Pancreas (tissue), 10 donors: ENCODE measurements at places on chromosomes 1 and 21. TPM values are rescaled to one million over a fixed set of nuclear protein-coding genes. Genes with fewer than 3 reads are reported as not detected.

GRCh38 chr1:244971552-244972216 lies 107.3 kb upstream of the HNRNPU start:
- no peak for DNase-seq

The C1orf216 gene
- total RNA-seq = 3.4 TPM

GRCh38 chr1:179883040-179883744 lies 1.1 kb downstream of the TOR1AIP1 start:
- no peak for DNase-seq

DNA sequence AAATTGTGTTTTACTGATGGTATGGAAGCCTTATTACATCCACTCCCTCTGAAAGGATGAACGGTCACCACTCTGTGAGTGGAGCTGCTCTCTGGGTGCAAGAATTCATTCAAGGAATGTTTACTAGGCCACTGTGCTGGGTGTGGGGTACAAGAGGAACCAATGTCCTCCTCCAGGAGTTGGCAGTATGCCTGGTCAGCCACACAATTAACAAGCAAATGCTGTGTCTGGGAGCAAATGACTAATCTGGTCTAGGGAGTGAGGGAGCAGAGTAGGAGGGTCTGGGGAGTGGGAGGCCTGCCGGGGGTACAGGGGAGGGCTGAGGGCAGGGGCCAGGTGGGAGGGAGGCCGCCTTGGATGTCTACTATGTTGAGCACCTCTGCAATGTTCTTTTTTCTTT lies 27.2 kb upstream of the TDRD10 start:
- DNase-seq = no peak

The C1orf94 gene
- total RNA-seq = not detected

DNA sequence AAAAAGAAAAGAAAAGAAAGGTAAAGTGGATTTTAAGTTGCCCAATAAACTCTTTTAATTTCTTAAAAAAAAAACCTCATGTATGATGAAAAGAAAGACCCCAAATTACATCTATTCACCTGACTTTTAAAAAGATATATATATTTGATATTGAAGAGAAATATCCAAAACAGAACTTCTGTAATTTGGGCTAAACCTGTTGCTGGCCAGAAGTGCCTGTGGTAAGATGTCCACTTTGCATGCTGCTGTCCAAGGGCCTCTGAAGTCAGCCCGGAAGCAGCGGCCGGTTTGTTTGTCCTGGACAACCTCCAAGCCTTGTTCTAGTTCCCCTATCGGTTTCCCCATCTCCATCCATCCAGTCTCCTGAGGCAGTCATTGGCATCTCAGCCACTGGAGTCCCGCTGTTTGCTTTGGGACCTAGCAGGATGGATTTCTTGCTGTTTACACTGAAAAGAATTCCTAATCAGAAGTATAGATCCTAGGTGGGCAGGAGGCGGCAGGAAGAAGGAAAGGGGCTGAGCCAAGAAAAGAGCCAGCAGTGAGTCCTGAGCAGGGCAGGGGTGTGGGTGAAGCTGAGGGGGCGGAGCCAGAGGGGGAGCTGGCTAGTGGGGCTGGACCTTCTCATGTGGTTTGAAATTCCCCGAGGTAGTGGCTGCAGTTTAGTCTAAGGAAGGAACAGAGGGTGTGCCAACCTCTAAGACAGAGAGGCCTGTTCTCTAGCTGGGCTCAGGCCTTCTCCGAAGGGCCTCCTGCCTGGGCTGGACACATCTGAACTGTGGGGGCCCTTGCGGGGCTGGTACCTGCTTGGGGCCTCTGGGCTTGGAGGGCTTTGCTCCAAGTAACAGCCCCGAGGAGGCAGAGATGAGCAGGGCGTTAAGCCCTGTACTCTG lies 3.3 kb downstream of the NCMAP start:
- DNase-seq = peak; percentile 74

DNA sequence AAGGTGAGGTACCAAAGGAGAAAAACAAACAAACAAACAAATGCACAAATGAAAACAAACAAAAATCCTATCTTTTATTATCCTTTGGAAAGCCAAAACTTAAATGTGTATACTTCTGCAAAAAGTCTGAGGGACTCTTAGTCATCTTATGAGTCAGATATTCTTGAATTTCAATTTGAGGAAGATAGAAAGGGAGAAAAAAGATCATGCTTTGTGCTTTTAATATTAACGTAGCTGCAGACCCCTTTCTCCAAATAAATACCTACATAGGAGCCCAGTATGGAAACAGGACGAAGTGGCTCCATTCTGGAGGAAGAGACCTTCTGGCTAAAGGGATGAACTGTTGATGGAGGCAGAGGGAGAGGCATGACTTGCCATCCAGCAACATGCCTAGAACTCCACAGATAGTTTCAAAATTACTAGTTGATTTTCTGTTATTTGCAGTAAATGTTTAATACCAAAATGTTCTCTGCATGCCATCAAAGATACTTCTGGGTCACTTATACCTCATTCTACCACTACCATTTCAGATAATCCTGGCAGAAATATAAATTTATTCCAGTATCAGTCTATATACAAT lies 25.4 kb downstream of the NUP210L start:
- no peak for DNase-seq

The RNASEL gene
- total RNA-seq = 1.1 TPM

The C2CD4D gene
- total RNA-seq = 0.55 TPM

The ETNK2 gene
- 7.2 TPM for total RNA-seq

- DNase-seq = no peak
Measured at GRCh38 chr21:44329971-44330681, 9.1 kb downstream of the CFAP410 start.

DNA sequence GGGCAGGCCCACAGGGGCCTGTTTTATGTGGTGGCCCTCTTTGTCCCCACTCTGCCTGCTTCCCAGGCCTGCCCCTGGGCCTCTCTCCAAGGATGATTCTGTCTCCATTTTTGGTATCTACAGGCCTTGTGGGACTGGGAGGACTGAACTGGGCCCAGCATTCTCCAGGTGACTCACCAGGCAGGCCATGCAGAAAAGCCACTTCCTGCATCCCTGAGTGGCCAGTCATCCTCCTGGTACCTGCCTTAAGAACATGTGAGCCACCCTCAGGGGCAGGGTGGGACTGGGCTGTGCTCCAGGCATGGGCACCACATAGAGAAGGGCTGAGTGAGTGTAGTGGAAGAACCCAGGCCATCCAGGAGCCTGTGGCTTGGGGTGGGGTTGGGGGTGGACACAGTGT lies 20.0 kb upstream of the BCAR3 start:
- no peak for DNase-seq

The DDAH1 gene
- 20.9 TPM for total RNA-seq

The FCRL1 gene
- not detected for total RNA-seq

DNA sequence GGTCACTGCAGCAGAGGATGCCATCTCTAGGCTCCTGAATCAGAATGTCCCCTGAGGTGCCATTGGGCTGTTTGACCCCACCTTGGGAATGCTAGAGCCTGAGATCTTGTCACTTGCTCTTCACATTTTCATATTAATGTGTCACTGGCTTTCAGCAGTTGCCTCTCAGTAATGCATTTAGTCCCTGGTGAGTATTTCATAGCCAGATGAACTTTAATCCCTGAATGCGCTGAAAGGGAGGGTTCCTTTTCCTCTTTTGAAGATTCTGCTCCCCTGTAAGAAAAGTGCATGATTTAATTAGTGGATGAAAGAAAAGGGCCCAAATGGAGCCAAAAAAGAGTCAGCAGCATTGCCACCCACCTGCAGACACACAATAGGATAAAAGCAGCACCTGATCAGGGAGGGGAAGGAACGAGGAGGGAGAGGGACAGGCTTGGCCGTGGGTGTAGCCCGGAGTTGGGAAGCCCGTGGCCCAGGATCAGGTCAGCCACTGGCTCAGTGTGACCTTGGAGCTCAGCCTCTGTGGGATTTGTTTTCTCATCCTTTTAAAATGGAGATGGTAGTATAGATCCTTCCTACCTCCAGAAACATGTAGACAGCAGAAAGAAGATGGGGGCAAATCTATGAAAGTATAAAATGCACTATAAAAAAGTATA lies 31.1 kb downstream of the ROR1 start:
- no peak for DNase-seq

DNA sequence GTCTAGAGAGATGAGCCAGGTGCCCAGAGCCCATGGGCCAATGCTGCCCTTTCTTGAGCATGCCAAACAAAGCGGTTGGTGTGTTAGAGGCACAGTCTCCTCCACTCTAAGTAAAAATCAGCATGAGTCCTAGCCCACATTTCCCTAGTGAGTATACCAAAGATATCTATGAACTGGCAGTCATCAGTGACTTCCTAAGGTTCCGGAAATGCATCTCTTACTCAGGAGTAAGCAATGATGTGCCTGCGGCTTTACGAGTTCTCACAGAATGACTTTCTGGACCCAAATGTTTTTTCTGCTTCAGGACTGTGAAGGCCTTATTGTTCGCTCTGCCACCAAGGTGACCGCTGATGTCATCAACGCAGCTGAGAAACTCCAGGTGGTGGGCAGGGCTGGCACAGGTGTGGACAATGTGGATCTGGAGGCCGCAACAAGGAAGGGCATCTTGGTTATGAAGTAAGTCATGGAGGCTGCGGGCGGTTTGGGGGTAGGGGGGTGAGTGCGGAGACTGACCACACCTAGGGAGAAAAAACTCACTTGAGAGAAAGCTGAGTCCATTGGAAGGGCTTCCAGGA lies 9.2 kb downstream of the PHGDH start:
- peak; percentile 69 for DNase-seq

DNA sequence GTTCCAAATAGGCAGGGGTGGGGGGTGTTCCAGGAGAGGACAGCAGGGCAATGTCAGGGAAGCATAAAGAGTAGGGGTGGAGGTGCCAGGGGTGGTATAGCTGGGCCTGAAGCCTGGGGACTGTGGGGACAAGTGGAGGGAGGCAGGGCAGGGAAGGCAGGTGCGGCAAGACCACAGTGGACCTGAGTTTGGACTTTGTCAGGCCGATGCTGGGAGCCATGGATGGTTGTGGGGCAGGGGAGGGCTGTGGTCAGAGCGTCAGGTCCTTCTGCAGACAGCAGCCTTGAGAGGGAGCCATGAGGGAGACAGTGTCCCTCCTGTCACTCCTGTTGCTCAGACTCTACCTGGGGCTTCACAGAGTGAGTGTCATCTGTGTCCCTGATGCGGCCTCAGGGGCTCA lies 320.3 kb downstream of the PTPRU start:
- no peak for DNase-seq

DNA sequence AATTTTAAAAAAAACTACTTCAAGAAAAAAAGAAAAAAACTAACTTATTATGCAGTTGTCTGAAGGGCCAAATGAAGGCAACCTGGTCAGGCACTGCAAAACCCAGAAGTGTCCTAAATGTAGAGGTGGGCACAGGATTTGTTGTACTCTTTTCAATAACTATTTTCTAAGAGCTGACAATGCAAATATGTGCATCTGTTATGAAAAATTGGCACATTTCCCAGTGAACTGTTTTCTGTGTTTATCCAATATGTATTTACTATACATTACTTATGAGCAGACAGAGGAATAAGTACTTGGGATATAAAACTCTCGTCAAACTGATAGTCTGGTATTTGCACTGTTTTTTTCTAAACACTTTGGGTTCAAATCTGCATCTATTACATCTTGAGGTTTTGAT lies 188.0 kb upstream of the C21orf91 start:
- no peak for DNase-seq

DNA sequence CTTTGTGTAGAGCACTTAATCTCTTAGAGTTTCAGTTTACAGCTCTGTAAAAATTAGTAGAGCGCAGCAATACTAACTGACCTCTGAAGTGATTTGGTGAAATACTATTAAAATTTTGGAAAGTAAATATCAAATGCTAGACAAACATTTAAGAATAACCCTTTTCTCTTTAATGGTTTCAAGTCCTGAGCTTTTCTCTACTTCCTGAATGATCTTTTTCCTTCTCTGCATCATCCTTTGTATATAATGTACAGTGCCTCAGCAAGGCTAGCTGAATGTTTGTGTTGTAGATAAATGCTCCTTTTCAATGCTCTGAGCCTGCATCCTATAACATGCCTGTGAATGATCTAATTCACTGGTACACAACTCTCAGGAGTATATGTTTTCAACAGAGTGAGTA lies 272.9 kb downstream of the ADGRL2 start:
- no peak for DNase-seq

GRCh38 chr1:107171333-107171732 lies 30.5 kb downstream of the NTNG1 start:
- DNase-seq = no peak

The CPT2 gene
- total RNA-seq = 9.2 TPM

The OR2M3 gene
- total RNA-seq = not detected

DNA sequence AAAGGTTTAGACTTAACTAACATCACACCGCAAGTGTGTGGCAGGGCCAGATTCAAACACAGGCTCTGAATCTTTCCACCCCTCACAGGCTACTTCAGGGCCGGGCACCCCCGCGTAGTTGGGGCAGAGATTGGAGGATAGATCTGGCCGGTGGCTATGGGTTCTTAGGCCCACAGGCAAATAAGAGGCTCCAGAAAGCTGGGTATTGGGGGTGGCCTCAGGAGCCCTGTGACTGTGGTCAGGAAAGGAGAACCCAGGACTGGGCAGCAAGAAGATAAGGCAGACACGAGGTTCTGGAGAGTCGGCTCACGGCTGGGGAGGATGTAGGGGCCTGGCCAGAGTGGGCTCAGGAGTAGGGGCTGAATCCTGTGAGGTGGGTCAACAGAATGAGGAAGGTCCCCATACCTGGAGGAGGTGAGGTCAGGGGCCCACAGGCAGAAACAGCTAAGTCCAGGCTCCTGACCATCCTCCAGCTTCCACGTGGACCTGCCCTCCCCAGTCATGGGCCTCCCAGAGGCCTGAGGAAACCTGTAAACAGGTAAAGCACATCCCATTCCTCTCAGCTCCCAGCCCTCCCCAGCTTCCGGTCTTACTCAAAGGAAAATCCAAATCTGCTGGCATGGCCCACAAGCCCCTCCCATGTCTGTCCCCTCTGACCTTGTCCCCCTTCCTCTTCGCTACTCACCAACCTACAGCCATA lies 306.2 kb downstream of the MATN1 start:
- DNase-seq = no peak

DNA sequence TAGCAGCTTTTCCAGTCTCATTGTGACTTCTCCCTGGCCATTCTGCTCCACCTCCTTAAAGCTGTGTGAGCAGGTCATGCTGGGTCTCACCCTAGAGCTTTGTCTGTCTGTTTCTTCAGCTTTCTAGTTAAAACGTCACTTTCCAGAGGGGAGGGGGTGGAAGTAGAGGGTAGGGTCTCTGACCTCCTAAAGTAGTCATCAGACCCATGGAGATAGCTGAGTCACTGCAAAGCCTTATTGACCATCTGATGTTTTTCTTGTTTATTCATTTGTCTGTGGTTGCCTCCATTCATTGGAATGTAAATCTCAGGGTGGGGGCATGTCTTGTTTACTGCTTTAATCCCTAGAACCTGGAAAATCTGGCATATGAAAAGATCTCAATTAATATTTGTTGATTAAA lies 52.7 kb downstream of the ELF3 start:
- no peak for DNase-seq

- no peak for DNase-seq
Measured at GRCh38 chr1:96361271-96361856, 360.2 kb upstream of the PTBP2 start.

The SLC9C2 gene
- 0.17 TPM for total RNA-seq

The LRRC71 gene
- total RNA-seq = not detected

DNA sequence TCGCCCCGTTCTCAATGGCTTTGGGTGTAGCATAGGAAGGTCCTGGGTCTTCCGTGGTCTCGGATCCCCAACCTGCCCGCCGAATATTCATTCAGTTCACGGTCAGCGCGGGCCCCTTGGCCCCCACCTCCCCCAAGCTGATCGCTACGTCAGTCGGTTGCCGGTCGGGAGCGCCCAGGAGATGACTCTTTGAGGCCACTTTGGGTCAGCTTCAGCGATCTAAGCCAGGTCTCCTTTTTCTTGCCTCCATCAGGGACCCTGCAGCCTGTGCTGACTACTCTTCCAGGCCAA lies 12.8 kb downstream of the HLX start:
- DNase-seq = no peak

The ZFP69 gene
- 2.5 TPM for total RNA-seq
